ENCODE measurements at places on chromosomes 4 and X.

GRCh38 chrX:22516893-22517292 is 244.2 kb downstream of the CBLL2 start:
- no peak for DNase-seq

DNA sequence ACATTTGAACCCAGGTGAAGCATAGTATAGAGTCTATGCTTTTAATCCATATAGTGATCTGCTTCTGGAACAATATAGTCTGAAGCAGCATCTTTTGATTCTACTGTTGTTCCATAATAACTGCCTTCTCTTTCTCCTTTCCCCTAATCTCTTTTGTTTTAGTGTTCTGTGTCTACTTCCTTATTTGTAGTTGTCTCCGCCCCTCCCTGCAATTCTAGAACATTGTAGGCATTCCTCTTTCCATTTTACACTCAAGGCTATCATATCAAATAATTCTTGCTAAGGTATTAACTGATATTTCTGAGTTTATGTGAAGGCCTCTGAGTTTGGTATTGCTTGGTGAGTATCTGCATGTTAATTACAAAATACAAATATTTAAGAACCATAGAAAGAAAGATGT is 11.6 kb downstream of the BLTP1 start:
- DNase-seq: peak; percentile 37

- DNase-seq: no peak
Measured at GRCh38 chr4:177826973-177827372, 384.7 kb upstream of the AGA start.

- DNase-seq: no peak
Measured at GRCh38 chr4:105633241-105633640, 75.2 kb downstream of the INTS12 start.

- no peak for DNase-seq
Measured at GRCh38 chr4:165612936-165613335, 234.1 kb downstream of the CPE start.

DNA sequence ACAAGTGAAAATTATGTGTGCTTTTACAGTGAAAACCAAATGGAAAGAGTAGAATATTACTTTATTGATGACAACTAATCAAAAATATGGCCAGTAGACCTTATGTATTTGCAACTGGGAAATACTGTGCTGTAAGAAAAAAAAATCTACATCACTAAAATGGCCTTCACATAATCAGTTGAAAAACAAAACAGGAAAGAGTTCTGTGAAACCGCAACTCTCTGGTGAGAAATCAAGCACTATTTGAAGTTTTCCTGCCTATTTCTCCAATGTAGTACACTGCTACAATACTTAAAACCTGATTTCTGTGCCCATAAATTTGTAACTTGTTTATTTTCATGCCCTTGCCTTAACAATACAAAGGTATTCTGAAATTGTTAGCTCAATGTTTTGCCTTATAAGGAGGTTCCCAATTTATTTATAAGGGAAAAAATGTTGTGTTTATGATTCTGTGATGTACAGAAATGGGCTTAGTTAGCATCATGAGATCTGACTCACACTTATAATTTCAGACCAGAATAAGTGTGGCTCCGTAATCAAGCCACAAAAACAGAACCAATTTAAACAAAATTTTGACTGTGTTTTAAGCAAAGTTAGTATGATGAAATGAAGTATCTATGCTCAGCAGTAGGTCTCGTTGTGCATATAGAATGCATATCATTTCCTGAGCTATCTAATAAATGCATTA is 147.1 kb downstream of the FAT4 start:
- DNase-seq: no peak

DNA sequence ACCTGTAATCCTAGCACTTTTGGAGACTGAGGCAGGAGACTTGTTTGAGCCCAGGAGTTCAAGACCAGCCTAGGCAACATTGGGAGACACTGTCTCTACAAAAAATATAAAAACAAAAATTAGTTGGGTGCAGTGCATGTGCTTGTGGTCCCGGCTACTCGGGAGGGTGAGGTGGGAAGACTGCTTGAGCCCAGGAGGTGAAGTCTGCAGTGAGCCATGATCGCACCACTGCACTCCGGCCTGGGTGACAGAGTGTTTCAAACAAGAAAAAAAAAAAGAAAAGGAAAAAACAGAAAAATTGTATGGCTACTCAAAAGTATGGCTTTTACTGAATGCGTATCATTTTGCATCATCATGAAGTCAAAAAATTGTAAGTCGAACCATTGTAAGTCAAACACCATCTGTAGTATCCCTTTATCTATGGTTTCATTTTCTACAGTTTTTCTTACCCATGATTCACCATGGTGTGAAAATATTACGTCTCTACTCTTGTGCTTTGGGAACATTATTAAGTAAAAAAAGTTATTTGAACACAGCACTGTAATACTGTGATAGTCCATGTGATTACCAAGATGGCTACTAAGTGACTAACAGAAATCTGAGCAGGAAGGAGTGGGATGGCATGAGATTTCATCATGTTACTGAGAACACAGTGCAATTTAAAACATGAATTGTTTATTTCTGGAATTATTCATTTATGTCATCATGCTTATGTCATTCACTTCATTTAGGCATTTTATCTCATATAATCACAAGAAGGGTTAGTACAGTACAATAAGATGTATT is 26.5 kb upstream of the MANBA start:
- DNase-seq: peak; percentile 95
